ACHN (cell line): ENCODE measurements at places on chromosomes 5 and 9.

DNA sequence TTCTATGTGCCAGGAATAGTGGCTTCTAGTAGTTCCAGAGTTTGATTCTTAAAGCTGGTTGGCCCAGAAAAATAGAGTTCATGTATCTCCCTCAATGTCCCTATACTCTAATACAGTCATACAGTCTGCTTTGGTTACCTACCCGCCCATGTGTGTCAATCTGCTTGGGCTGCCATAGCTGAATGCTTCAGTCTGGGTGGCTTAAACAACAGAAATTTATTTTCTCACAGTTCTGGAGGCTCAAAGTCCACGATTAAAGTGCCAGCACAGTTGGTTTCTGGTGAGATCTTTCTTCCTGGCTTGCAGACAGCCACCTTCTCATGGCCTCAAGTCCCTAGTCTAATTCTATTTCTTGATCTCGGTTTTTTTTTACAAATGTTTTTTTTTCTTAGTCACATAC lies 1739.0 kb downstream of the MAT2B start:
- no peak for DNase-seq

GRCh38 chr9:5712651-5713390 lies 83.9 kb downstream of the RIC1 start:
- DNase-seq = peak; percentile 55

- no peak for DNase-seq
Measured at GRCh38 chr5:65066387-65067146, 297.8 kb downstream of the CWC27 start.

DNA sequence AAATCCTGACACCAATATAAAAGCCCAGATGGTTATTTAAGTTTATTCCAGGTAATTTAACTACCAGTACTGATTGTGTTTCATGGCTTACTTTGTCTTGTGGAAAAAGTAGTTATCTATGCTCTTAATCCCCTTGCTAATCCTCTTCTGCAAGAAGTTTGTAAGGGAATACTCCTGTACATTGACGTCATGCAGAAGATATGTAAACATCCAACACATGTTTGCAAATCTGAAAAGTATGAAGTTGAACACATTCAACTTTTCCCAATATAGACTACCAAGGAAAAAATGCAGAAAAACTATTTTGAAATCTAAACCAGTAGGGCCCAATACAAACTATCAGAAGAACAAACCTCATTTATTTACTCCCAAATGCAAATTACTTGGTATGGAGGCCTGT lies 56.3 kb upstream of the ELL2 start:
- DNase-seq = no peak

DNA sequence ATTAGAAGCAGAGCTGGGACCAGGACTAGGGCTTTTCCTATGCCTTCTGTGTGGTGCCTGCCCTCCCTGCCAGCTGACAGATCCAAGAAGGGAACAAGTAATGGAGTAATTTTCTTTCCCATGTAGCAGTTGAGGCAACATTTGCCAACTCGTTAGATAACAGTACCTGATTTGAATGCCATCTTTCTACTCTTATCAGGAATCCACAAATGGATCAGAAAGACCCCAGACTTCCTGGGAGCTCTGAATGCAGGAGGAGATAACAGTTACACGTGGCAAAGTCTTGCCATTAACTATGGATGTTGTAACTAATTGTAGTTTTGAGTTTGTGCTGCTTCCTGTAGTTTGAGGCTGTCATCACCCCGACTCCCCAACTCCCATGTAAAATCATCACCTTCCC lies 39.2 kb downstream of the RCL1 start:
- no peak for DNase-seq

DNA sequence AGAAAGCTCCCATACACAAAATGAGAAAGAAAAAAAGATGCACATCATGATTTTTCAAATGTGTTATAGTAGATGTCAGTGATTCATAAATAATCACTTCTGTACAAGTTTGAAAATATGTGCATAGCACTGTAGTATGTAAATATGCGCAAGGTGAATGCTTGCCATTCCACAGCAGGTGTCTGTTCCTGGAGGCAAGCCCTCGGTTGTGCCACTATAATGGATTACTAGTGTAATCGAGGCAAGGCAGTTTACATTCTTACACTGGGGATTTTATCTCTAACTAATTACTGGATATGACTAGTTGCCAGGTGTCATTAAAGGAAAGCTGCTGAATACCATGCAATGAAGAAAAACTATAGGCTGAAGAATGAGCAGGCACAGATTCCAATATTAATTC lies 93.6 kb downstream of the ARHGEF28 start:
- DNase-seq = no peak

DNA sequence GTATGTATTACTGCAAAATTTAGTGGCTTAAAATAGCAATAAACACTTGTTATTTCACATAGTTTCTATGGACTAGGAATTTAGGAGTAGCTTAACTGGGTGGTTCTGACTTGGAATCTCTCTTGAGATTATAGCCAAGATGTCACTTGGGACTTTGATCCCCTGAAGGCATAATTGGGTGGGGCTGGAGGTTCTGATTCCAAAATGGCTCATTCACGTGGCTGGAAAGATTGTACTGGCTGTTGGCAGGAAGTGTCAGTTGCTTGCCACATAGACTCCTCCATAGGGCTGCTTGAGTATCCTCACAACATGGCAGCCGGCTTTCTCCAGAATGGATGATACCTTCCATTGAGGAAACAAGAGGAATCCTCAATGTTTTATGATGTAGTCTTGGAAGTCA lies 11.3 kb downstream of the GALNT12 start:
- no peak for DNase-seq

DNA sequence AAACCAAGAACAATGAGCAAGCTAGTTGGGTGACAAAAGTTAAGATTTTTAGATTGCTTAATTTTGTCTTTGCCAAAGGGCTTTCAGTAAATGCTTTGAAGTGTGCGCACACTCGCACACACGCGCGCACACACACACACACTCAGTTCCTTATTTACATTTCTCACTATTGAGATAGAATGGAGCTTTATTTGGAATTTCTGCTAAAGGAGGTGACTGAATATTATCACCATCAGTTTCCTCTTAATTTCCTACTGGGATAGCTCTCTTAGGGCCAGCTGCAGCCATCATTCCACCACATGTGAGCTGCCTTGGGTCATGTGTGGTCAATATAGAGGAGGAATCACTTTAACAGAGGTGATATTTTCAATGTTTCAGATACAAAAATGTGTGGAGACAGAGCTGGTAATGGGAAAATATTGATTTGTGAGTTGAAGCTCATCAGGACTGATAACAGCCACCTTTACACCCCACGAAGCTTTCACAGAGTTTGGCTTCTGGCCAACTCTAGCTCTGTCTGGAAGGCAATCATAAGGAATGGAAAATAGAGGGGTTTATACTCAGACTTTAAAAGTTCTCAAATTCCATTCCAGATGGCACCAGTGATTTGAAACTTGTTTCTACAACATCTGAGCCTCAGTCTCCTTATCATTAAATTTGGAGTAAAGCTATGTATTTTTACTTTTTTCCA lies 99.9 kb downstream of the MACIR start:
- no peak for DNase-seq

DNA sequence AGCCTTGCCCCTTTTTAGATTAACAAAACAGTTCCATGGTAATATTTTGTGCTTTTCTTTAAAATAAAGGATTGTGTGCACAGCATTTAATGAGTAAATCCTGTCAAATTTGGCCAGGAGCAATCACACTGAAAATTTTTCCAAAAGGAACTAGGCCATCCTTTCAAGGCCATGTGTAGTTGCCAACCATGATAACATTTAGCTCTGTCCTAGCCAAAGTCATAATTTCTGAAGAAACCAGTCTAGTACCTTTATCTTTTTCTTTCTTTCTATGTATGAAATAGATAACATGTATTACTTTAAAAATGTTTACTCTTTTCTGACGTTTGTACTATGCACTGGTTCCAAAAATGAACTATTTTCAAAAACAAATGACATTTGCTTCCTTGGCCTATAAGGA lies 143.7 kb downstream of the PBX3 start:
- DNase-seq = no peak
